Stimulated activated naive B cell treated with anti-CD40 and anti-IgM and Interleukin-4, amounts not matched to agents 10 μg/mL and 1 μg/mL and 100 μg/mL, for 72 hours (primary cell): ENCODE measurements at places on chromosomes 2 and 18.
A peak's percentile ranks its signal among the peaks of the same experiment; 100 is the strongest.

- H3K36me3 ChIP-seq, result no peaks in the 10 kb centered on the region
- peak overlapping the region; percentile 20 for H3K27ac ChIP-seq
- peaks cover 47% of the 10 kb centered on the region for H3K27me3 ChIP-seq
- H3K4me1 ChIP-seq, result peaks cover 10% of the 10 kb centered on the region
- H3K4me3 ChIP-seq, result peak overlapping the region; percentile 79
Measured at GRCh38 chr18:23619388-23619881, 33.1 kb upstream of the NPC1 start.

DNA sequence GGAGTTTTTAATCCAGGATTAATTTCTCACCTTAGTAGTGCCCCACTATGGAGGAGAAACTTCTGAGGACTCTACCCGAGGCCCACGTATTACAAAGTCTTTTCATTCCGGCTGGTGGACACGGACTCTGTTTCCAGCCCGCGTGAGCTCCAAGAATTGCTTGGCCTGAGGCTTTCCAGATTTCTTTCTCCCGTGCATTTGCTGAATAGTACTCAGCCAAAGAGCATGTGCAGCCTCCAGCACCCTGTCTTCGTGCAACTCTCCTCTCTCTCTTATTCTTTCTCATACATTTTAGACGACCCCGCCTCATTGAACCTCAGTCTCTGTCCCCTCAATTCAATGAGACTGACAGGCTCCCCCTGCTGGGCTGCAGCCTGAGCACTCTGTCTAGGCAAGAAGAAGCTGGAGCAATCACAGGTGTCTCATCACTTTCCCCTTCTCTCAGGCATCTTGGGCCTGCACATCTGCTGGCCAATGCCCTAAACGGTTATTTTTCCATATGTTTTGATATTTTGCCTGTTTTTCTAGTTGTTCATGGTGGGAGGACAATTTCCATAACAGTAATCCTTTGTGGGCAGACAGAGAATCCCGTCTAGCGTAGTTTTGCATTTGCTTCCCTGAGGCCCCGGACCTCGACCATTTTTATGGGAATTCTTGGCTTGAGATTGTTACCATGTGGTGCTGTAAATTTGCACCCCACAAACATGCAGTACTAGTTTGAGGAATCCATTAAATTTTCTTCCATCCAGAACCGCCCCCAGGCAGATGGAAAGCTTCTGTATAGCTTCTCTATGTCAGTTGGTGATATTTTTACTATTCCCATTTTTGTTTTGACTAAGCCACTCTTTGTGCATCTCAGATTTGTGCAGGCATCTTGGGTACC lies 50.1 kb upstream of the LPIN2 start:
- peaks cover 24% of the 10 kb centered on the region for H3K4me1 ChIP-seq
- peak; percentile 10 for DNase-seq
- H3K36me3 ChIP-seq, result no peaks in the 10 kb centered on the region
- H3K27me3 ChIP-seq, result no peaks in the 10 kb centered on the region
- no peak overlapping the region for H3K4me3 ChIP-seq

DNA sequence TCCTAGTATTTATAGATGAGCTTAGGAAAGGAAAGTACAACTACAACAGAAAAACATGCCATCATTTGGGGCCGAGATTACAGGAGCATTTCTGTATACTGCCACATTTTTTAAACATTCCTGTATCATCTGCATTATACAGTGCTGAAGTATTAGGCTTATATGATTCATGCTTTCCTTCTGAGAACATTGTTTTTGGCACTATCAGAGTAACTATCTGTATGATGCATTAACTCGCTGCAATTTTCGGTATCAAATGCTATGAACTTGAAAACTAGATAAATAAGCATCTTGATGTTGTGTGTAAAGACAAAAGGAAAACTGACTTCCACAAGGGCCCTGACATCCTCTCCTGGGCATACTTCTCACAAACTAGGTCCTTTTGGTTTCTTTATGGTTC lies 102.0 kb downstream of the RIT2 start:
- H3K4me3 ChIP-seq, result no peak overlapping the region
- no peaks in the 10 kb centered on the region for H3K36me3 ChIP-seq
- DNase-seq, result no peak
- no peaks in the 10 kb centered on the region for H3K4me1 ChIP-seq
- H3K27me3 ChIP-seq, result no peaks in the 10 kb centered on the region
- H3K27ac ChIP-seq, result no peak overlapping the region

- H3K4me3 ChIP-seq, result no peak overlapping the region
- no peaks in the 10 kb centered on the region for H3K4me1 ChIP-seq
- peaks cover 5% of the 10 kb centered on the region for H3K36me3 ChIP-seq
- H3K27ac ChIP-seq, result no peak overlapping the region
- DNase-seq, result no peak
- peaks cover 3% of the 10 kb centered on the region for H3K27me3 ChIP-seq
Measured at GRCh38 chr2:222479859-222480258, 55.5 kb downstream of the SGPP2 start.

GRCh38 chr18:26470011-26470637 lies 78.2 kb downstream of the KCTD1 start:
- no peak overlapping the region for H3K27ac ChIP-seq
- no peaks in the 10 kb centered on the region for H3K27me3 ChIP-seq
- no peaks in the 10 kb centered on the region for H3K4me1 ChIP-seq
- no peak for DNase-seq
- H3K36me3 ChIP-seq, result no peaks in the 10 kb centered on the region
- no peak overlapping the region for H3K4me3 ChIP-seq

GRCh38 chr2:50952596-50952995 lies 79.3 kb downstream of the NRXN1 start:
- H3K27me3 ChIP-seq, result no peaks in the 10 kb centered on the region
- no peak overlapping the region for H3K4me3 ChIP-seq

GRCh38 chr18:6610466-6610865 lies 119.0 kb upstream of the ARHGAP28 start:
- no peaks in the 10 kb centered on the region for H3K4me1 ChIP-seq
- DNase-seq, result no peak
- H3K27ac ChIP-seq, result no peak overlapping the region
- no peak overlapping the region for H3K4me3 ChIP-seq
- H3K36me3 ChIP-seq, result no peaks in the 10 kb centered on the region

DNA sequence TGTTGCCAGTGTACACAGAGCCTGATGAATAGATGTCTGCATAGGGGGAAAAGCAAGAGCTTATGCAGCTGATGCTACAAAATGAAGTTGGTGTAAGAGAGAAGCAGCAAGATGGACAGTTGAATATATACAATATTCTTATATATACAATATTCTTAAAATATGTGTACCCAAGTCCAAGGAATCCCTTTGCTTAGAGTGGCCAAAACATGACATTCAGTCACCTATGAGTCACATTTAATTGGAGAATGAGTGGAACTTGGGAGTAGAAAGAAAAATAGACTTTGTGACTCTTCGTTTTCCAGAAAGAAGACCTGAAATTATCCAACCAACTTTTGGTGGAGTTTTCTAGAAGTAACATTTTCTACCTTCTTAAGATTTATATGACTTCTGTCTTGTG lies 81.8 kb downstream of the SCN9A start:
- no peaks in the 10 kb centered on the region for H3K27me3 ChIP-seq
- no peaks in the 10 kb centered on the region for H3K4me1 ChIP-seq
- H3K27ac ChIP-seq, result no peak overlapping the region
- no peak for DNase-seq

GRCh38 chr2:74005786-74006185 lies 21.1 kb downstream of the TET3 start:
- H3K4me3 ChIP-seq, result no peak overlapping the region
- peaks cover 50% of the 10 kb centered on the region for H3K36me3 ChIP-seq
- peaks cover 90% of the 10 kb centered on the region for H3K4me1 ChIP-seq
- no peaks in the 10 kb centered on the region for H3K27me3 ChIP-seq
- no peak overlapping the region for H3K27ac ChIP-seq

GRCh38 chr18:72375618-72376017 lies 168.5 kb downstream of the CBLN2 start:
- no peaks in the 10 kb centered on the region for H3K27me3 ChIP-seq
- H3K4me3 ChIP-seq, result no peak overlapping the region
- DNase-seq, result no peak
- H3K27ac ChIP-seq, result no peak overlapping the region

- H3K27ac ChIP-seq, result peak overlapping the region; percentile 90
- no peak for DNase-seq
- H3K4me3 ChIP-seq, result peak overlapping the region; percentile 37
- H3K4me1 ChIP-seq, result peaks cover 17% of the 10 kb centered on the region
Measured at GRCh38 chr2:176082824-176083751, 674 bp downstream of the EVX2 start.

DNA sequence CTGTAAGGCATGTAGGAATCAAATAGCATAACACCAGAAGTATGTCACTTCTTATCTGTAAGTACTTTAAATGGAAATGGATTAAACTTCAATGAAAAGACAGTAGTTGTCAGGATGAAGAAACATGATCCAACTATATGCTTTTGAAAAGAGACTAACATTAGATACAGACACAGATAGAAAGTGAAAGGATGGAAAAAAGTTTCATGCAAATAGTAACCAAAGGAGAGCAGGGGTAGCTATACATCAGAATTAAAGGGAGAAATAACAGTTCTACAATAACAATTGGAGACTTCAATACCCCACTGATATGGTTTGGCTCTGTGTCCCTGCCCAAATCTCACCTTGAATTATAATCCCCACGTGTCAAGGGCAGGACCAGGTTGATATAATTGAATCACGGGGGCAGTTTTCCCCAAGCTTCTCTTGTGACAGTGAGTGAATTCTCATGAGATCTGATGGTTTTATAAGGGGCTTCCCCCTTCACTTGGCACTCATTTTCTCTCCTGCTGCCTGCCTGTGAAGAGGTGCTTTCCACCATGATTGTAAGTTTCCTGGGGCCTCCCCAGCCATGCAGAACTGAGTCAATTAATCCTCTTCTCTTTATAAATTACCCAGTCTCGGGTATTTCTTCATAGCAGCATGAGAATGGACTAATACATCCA lies 205.4 kb upstream of the CDH2 start:
- no peak overlapping the region for H3K27ac ChIP-seq
- H3K4me3 ChIP-seq, result no peak overlapping the region
- H3K27me3 ChIP-seq, result no peaks in the 10 kb centered on the region
- no peaks in the 10 kb centered on the region for H3K36me3 ChIP-seq

DNA sequence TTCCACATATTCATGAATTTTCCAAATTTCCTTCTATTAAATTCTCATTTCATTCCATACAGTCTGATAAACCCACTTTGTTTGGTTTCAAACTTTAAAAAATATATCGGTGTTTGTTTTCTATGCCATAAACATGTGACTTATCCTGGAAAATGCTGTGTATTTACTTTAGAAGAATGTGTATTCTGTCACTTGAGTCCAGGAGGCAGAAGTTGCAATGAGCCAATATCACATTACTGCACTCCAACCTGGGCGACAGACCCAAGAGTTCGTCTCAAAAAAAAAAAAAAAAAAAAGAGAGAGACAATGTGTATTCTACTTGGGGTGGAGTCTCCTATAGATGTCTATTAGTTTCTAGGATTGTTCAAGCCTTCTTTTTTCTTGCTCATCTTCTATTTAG lies 31.8 kb downstream of the MBD5 start:
- peaks cover 26% of the 10 kb centered on the region for H3K4me1 ChIP-seq
- no peak overlapping the region for H3K27ac ChIP-seq
- H3K4me3 ChIP-seq, result no peak overlapping the region
- H3K27me3 ChIP-seq, result no peaks in the 10 kb centered on the region

GRCh38 chr18:9578306-9578705 lies 36.1 kb downstream of the PPP4R1 start:
- no peak overlapping the region for H3K4me3 ChIP-seq
- no peaks in the 10 kb centered on the region for H3K4me1 ChIP-seq
- peaks cover 45% of the 10 kb centered on the region for H3K36me3 ChIP-seq
- H3K27me3 ChIP-seq, result no peaks in the 10 kb centered on the region

GRCh38 chr2:145207884-145208283 lies 688.0 kb upstream of the ZEB2 start:
- H3K27me3 ChIP-seq, result no peaks in the 10 kb centered on the region
- no peak overlapping the region for H3K27ac ChIP-seq
- H3K4me1 ChIP-seq, result peaks cover 8% of the 10 kb centered on the region
- no peaks in the 10 kb centered on the region for H3K36me3 ChIP-seq

DNA sequence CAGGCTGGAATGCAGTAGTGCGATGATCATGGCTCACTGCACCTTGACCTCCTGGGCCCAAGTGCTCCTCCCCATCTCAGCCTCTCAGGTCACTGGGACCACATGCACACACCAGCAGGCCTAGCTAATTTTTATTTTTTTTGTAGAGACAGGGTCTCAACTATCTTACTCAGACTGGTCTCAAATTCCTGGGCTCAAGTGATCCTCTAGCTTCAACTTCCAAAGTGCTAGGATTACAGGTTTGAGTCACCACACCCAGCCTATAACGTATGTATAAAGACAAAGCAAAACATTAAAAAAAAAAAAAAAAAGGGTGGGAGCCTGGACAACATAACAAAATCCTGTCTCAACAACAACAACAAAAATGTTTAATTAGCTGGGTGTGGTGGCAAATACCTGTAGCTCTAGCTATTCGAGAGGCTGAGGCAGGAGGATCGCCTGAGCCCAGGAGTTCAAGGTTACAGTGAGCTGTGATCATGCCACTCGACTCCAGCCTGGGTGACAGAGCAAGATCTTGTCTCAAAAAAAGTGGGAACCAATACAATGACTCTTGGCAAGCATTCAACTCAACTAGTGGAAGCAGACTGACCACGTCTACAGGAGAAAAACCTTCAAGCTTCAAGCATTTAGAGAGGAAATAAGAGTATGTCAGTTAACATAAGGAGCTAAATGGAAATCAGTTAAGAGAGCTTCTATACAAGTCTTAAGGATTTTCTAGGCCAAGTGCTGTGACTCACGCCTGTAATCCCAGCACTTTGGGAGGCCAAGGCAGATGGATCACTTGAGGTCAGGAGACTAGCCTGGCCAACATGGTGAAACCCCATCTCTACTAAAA lies 2.6 kb downstream of the GTF3C2 start:
- H3K36me3 ChIP-seq, result peaks cover 27% of the 10 kb centered on the region
- H3K4me3 ChIP-seq, result peak overlapping the region; percentile 29
- peaks cover 49% of the 10 kb centered on the region for H3K4me1 ChIP-seq
- DNase-seq, result no peak

- DNase-seq, result no peak
- H3K36me3 ChIP-seq, result no peaks in the 10 kb centered on the region
- H3K27me3 ChIP-seq, result no peaks in the 10 kb centered on the region
- peaks cover 6% of the 10 kb centered on the region for H3K4me1 ChIP-seq
Measured at GRCh38 chr2:191935247-191935646, 88.4 kb upstream of the CAVIN2 start.

GRCh38 chr2:139544186-139544851 lies 764.1 kb upstream of the NXPH2 start:
- no peaks in the 10 kb centered on the region for H3K36me3 ChIP-seq
- H3K4me1 ChIP-seq, result no peaks in the 10 kb centered on the region

- no peaks in the 10 kb centered on the region for H3K36me3 ChIP-seq
- peaks cover 4% of the 10 kb centered on the region for H3K27me3 ChIP-seq
- no peaks in the 10 kb centered on the region for H3K4me1 ChIP-seq
- no peak overlapping the region for H3K27ac ChIP-seq
Measured at GRCh38 chr18:58455314-58456188, 173.3 kb downstream of the ALPK2 start.

GRCh38 chr2:113905886-113906285 lies 16.0 kb downstream of the ACTR3 start:
- H3K27me3 ChIP-seq, result no peaks in the 10 kb centered on the region
- no peak for DNase-seq
- H3K4me3 ChIP-seq, result no peak overlapping the region
- H3K4me1 ChIP-seq, result peaks cover 74% of the 10 kb centered on the region
- H3K27ac ChIP-seq, result peak overlapping the region; percentile 25
- peaks cover 47% of the 10 kb centered on the region for H3K36me3 ChIP-seq
